PC-3 (cell line): ENCODE measurements at places on chromosomes 7 and 10.

GRCh38 chr10:59240582-59241183 lies 64.2 kb downstream of the PHYHIPL start:
- H3K27ac ChIP-seq = no peak overlapping the region
- H3K4me3 ChIP-seq = no peak overlapping the region
- H3K4me1 ChIP-seq = no peaks in the 10 kb centered on the region
- peaks cover 19% of the 10 kb centered on the region for H3K27me3 ChIP-seq
- DNase-seq = peak; percentile 79

DNA sequence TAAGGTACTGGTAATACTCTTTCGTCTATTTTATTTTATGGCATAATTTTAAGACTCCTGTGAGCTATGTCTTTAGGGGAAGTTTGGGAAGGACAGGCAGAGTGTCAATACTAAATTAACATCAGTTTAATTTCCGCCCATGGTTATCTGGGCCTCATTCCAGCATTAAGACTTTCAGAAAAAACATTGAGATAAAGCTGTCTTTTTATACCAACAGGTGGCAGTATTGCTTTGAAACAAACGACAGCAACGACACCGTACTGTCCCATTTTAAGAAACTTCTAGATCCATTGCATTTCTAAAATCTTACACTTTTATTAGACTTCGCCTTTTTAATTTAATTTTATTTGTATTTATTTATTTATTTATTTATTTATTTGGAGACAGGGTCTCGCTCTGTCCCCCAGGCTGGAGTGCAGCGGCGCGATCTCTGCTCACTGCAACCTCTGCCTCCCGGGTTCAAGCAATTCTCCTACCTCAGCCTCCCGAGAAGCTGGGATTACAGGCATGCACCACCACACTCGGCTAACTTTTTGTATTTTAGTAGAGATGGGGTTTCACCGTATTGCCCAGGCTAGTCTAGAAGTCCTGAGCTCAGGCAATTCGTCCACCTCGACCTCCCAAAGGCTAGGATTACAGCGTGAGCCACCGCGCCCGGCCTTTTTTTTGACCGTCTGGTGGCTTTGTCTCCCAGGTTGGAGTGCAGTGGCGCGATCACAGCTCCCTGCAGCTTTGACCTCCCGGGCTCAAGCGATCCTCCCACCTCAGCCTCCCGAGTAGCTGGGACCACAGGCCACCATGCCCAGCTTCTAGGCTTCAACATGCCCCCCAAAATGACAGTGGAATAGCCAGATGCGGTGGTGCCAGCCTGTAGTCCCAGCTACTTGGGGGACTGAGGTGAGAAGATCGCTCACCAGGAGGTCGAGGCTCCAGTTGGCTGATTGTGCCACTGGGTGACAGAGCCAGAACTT lies 78.7 kb upstream of the C1GALT1 start:
- peak overlapping the region; percentile 49 for H3K4me3 ChIP-seq
- no peak overlapping the region for H3K27ac ChIP-seq
- peaks cover 17% of the 10 kb centered on the region for H3K4me1 ChIP-seq
- DNase-seq = peak; percentile 81

DNA sequence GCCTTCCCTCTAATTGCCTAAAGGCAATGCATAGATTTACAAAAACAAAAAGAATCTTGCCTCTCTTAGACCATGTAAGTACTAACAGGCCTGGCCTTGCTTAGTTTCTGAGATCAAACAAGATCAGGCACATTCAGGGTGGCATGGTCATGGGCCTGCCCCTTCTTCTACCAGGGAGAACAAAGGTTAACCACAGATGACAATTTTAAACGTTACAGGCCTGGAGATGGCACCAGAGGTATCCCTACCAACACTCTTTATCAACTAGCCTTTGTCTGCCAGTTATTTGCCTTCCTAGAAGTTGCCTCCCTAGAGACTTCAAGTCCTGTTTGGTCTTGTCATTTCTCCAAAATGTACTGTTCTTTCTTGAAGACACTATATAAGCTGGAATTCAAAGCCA lies 252.6 kb downstream of the DOCK4 start:
- H3K27me3 ChIP-seq = no peaks in the 10 kb centered on the region
- H3K36me3 ChIP-seq = no peaks in the 10 kb centered on the region
- H3K4me1 ChIP-seq = peaks cover 20% of the 10 kb centered on the region
- DNase-seq = peak; percentile 48
- H3K4me3 ChIP-seq = no peak overlapping the region

DNA sequence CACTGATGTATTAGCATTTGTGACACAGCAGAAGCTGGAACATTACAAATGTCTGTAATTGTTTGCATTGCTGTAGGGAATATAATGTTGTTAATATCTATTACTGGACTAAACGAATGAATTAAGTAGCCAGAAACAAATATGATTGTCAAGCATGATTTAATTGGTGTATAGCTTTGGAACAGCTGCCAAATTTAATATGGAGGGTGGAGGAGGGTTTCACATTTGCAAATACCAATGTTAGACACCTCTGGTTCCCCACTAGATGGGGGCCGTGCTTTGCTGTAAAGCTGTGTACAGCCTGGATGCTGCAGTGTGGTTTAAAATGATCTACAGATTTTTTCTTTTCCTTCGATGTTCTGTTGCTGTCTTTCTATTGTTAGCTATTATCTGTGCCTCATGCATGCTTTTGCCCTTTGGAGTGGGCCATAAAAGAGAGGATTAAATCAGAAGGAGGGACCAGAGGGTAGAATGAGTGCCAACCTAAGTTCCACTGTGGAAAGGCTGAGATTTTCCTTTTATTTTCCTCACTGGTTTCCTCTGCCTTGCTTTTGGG lies 23.1 kb downstream of the DNAJB9 start:
- no peak overlapping the region for H3K4me3 ChIP-seq
- H3K4me1 ChIP-seq = no peaks in the 10 kb centered on the region
- H3K36me3 ChIP-seq = no peaks in the 10 kb centered on the region

GRCh38 chr10:42864575-42864974 lies 82.0 kb downstream of the BMS1 start:
- H3K36me3 ChIP-seq = no peaks in the 10 kb centered on the region
- H3K27ac ChIP-seq = no peak overlapping the region
- H3K4me1 ChIP-seq = 0 out of 2 replicates have a peak, but pooled peaks cover 4% of the 10 kb centered on the region
- peak; percentile 26 for DNase-seq

GRCh38 chr7:99422186-99422585 lies 13.4 kb downstream of the BUD31 start:
- H3K4me1 ChIP-seq = no peaks in the 10 kb centered on the region
- no peak overlapping the region for H3K4me3 ChIP-seq

DNA sequence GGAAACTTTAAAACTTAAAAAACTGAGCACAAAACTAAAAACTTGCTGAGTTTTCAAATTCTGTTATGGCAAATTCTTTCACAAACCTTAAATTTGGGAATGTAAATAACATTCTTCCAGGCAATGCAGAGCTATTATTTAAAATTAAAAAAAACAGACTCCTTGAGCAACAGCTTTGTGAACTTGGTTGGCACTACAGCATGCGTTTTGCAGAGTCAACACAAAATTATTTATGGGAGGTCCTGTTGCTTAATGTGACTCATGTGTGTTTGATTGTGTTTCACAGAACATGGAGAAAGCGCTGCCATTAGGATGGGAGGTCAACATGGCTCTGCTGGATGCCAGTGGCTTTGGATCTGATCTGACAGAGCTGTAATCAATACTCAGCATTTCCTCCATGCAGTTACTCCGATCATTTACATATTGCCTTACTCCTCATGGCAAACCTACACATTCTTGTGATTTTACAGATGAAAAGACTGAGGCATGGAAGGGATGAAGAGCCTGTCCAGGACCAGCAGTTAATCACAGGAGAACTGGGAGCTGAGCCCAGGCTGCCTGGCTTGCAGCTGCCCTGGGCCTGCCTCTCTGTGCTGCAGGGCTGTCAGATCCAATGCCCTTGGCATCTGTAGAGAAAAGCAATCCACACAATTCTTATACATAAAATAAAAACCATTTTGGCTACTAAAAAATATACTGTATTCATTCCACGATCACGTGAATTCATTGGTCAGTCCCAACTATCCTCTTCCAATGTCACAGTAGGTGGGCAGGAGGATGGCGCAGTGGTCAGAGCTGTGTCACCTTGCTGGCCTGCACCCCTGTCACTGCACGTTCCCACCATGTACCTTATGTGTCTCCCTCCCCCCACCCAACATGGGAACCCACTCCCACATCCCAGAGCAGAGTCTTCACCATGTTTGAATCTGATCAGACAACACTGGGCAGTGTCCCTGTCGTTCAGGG lies 200.9 kb downstream of the CXCL12 start:
- H3K4me1 ChIP-seq = no peaks in the 10 kb centered on the region
- no peak for DNase-seq
- H3K36me3 ChIP-seq = no peaks in the 10 kb centered on the region
- H3K27ac ChIP-seq = no peak overlapping the region

GRCh38 chr7:13933091-13933490 lies 56.4 kb downstream of the ETV1 start:
- DNase-seq = no peak
- no peaks in the 10 kb centered on the region for H3K27me3 ChIP-seq
- peaks cover 6% of the 10 kb centered on the region for H3K36me3 ChIP-seq
- no peaks in the 10 kb centered on the region for H3K4me1 ChIP-seq

DNA sequence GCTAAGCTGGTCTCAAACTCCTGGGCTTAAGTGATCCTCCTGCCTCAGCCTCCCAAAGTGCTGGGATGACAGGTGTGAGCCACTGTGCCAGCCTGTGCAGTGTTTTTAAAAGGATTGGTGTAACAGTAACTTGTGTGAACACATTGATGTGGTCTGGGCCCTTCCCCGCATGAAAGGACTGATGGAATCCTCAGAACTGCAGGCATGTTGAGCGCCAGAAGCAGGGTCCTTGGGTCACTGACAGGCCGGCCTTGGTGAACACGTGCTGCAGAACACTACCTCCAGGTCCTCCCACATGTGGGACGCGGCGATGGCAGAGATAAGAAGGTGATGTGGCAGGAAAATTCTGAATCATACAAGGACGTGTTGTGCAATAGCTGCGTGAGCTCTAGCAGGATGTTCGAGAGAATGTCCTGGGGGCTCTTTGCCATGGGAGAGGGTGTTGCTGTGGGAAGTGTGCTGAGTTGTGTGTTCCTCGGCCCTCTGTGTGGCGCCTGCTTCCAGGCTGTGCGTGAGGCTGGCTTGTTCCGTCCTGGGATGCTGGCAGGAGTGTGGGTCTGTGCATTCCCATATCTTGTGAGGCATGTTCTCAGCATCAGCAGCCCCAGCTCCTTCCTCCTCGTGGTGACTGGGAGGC lies 68.2 kb downstream of the DNAJB6 start:
- H3K27ac ChIP-seq = peak overlapping the region; percentile 97
- no peaks in the 10 kb centered on the region for H3K27me3 ChIP-seq
- H3K36me3 ChIP-seq = peaks cover 6% of the 10 kb centered on the region
- H3K4me3 ChIP-seq = no peak overlapping the region
- peaks cover 28% of the 10 kb centered on the region for H3K4me1 ChIP-seq
- DNase-seq = peak; percentile 95

DNA sequence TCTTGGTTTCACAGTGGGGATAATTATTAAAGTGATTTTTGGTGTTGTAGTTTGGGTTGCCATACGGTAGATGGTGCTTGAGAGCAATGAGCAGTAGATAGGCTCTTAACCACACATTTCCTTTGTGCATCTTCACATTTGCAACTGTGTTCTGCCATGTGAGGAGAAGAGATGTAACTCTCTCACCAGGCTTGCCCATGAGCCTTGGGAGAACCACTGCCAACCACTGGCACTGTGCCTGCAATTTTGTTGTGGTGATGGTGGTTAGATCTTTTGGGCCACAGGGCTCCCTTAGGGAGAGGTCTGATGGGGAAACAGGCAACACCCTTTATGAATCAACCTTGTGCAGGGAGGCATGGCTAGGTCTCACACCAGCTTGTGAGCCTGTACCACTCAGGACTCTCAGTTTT lies 204.3 kb downstream of the CCDC7 start:
- H3K4me3 ChIP-seq = no peak overlapping the region
- H3K27ac ChIP-seq = no peak overlapping the region
- peak; percentile 28 for DNase-seq
- no peaks in the 10 kb centered on the region for H3K27me3 ChIP-seq

- no peak overlapping the region for H3K4me3 ChIP-seq
- peak; percentile 95 for DNase-seq
- H3K4me1 ChIP-seq = peaks cover 36% of the 10 kb centered on the region
- no peaks in the 10 kb centered on the region for H3K36me3 ChIP-seq
- no peaks in the 10 kb centered on the region for H3K27me3 ChIP-seq
- peak overlapping the region; percentile 87 for H3K27ac ChIP-seq
Observed at GRCh38 chr7:66281678-66282590, 76.8 kb downstream of the TPST1 start.

GRCh38 chr7:113199841-113200240 lies 81.5 kb upstream of the SMIM30 start:
- peak; percentile 32 for DNase-seq
- H3K4me1 ChIP-seq = peaks cover 6% of the 10 kb centered on the region; the same call in 1 of the 2 replicates
- no peaks in the 10 kb centered on the region for H3K36me3 ChIP-seq
- no peaks in the 10 kb centered on the region for H3K27me3 ChIP-seq
- no peak overlapping the region for H3K4me3 ChIP-seq
- H3K27ac ChIP-seq = no peak overlapping the region
